ENCODE measurements at places on chromosomes 3 and 15.

DNA sequence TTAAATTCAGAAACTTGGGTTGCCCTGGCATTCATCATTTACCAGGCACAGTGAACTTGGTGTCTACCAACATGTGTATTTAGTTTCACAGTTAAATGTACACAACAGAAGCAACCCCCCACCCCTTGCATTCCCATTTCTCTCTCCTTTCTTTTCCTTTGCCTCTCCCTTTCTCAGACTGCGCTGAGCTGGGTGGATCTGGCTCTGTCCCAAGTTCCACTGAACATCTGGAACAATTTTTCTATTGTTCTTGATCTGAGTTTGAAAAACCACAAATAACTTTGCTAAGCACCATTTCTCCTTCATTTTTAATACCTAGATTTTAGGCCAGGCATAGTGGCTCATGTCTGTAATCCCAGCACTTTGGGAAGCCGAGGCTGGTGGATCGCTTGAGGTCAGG, 242.2 kb downstream of the ABHD5 start:
- DNase-seq, result no peak

DNA sequence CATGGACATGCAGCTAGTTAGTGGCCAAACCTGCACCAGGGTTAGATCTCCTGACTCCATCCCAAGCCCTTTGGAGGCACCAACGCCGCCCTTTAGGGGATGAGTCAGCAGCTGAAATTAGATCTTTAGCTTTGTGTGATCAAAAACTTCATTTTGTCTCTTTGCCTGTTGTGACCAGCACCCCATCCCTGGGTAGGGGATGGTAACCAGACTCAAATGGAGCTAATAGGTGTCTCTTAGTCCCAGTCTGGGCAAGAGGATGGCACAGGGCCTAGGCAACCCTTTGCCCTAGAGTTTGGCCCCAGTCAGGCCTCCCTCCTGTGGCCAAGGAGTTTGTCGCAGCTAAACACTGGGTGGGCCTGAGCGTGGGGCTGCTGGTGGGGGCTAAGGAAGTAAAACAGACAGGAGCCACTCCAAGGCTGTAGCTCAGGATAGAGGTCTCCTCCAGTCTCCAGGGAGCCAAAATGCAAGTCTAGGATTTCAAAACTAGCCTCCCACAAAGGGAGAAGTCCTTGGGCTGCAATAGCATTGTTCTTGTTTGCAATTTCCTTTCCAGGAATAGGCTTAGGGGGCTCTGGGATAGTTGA, 105.1 kb downstream of the CPN2 start:
- DNase-seq, result no peak

- no peak for DNase-seq
Observed at GRCh38 chr3:49899815-49900214, 3.9 kb downstream of the MST1R start.

DNA sequence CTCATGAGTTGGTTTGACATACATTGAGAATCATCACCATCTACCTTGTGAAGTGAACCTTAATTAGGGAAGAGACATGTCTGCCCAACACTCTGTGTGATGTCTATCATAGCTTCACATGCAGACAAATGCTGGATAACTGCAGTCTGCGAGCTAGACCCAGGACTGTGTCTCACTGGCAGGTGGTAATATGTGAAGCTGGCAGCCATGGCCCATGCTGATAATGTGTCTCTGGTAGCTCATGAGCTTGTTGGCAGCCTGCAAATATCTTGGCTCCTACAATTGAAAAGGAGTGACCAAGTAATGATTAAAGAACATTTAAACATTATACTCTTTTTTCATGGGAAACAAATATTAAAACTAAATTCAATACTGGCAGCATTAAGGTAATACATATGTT, 234.8 kb downstream of the CHST2 start:
- DNase-seq, result no peak

DNA sequence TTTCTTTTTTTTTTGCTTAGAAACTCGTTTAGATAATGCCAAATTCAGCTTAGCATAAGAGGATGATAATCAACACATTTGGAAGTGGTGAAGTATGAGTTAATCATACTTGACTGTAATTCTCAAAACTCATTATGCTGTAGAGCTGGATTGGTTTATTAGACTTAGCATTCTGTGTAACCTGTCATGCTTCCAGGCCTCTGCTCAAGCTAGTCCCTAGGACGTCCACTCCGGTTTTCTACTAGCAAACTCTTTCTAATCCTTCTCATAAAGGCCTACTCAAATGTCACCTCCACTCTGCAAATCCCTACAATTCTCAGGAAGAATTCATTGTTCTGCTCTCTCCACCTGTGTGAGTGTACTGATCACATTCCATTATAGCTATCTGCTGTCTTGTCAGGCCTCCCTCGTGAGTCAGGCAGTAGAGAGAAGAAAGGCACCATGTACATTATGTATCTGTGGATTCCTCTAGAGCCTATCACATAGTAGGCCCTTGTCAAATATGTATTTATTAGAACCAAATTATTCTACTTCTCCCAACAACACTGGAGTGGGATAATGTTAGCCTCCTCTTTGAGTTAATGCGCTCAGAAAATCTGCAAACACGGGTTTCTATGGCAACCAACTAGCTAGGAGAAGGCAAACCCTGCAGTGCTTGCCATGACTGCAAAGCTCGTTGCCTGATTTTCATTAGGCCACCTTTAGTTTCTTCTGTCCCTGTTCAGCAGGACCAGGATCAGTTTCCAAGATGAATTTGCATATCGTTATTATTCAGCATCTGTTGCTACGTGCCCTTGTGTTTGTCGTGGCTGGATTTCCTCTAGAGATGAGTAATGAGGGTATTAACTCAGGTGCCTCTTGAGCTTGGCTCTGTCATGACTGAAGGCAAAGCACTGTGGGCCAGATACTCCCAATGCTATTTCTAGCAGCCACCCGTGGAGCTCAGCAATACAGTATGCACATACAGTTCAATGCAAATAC, 30.7 kb downstream of the ATP13A5 start:
- no peak for DNase-seq

DNA sequence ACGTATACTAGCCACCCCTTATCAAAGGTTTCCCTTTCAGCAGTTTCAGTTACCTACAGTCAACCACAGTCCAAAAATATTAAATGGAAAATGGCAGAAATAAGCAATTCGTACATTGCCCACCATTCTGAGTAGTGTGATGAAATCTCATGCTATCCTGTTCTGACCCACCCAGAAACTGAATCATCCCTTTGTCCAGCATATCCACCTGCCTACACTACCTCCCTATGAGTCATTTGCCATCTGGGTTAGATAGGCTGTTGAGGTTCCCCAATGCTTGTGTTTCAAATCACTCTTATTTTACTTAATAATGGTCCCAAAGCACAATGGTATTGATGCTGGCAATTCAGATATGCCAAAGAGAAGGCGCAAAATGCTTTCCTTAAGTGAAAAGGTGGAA, 15.3 kb upstream of the PHC3 start:
- no peak for DNase-seq

DNA sequence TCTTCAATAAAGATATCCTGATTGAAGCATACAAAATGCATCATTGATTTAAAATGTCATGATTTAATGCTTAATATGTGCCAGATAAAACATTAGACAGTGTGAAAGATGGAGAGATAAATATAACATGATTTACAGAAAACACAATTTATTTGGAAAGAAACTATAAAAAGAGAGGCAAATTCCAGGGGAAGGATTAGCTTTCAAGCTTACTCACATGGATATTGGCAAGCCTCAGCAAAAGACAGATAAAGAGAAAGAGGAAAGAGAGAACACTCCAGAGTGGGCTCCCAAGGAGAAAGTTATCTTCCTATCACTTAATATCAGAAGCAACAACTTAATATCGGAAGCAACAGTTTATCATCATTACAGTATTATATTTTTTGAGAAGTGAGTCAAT, 1036.5 kb downstream of the SQOR start:
- no peak for DNase-seq

DNA sequence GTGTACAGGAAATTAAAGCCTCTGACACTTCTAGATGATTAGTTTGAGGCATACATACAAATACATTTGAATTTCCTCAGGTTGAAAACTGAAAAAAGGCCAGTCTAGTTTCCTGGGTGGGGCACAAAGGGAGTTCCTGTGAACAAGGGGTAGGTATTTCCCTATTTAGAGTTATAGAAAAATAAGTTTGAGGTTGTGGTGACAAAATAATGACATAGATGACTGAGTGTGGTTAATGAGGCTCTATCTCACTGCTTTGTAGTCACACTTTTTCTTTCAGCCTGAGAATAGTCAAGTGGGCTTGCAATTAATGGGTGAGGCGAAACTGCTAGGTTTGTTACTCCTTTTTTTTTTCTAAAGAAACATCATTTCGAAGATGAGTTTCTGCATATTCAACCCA, 4.3 kb downstream of the SLCO3A1 start:
- DNase-seq, result no peak

GRCh38 chr3:183134844-183135243, 27.7 kb downstream of the LAMP3 start:
- DNase-seq, result no peak

- no peak for DNase-seq
Observed at GRCh38 chr3:15726881-15727280, 70.9 kb downstream of the ANKRD28 start.
